Activated CD8-positive, alpha-beta memory T cell treated with anti-CD3 and anti-CD28 coated beads, Interleukin-2, amount 50 U/mL, for 4 hours (primary cell): ENCODE measurements at places on chromosomes 3 and 15.

GRCh38 chr3:94210256-94210655 lies 147.4 kb downstream of the NSUN3 start:
- DNase-seq, result no peak

GRCh38 chr3:13457593-13457992 lies 22.5 kb upstream of the HDAC11 start:
- DNase-seq, result no peak

DNA sequence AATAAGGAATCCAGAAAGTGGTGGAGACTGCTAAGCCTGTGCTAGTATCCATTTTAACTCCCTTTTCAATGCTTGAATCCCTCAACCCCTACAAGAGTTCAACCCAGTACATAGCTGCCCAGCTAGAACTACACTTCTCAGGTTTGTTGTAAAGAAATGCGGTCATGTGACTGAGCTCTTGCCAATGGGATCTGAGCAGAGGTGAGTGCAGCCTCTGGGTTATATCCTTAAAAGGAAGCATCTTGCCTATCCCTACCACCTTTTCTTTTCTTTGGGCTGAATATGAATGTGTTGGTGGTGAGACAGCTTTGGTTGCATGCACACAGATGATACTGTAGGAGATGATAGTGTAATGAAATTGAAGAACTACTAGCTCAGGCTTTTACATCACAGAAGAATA lies 139.7 kb downstream of the CADPS start:
- no peak for DNase-seq

GRCh38 chr3:31567036-31567435 lies 34.3 kb downstream of the STT3B start:
- DNase-seq, result peak; percentile 28

DNA sequence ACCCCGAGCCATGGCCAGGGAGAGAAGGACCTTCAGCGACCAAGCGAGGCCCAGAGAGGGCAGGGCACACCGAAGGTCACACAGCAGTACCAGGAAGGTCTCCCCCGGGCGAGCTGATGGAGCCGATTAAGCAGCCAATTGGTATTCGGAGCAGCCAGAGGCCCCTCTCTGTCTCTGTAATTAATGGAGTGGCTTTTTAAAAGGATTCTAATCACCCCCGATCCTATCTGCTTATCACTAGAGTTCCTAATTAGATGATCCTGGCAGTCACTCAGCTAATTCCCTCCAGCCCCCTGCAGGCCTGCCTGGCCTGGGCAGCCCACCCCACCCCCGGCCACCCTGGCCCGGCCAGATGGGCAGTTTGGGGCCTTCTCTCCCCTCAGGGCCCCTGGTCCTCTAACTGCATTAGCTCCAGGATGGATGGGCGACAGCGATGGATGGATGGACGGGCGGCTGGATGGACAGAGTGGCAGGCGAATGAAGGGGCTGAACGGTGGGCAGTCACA lies 1.6 kb upstream of the DNAJB8 start:
- no peak for DNase-seq

GRCh38 chr3:192916371-192917027 lies 1.2 kb downstream of the MB21D2 start:
- no peak for DNase-seq
